Activated CD4-positive, alpha-beta T cell treated with anti-CD3 and anti-CD28 coated beads, Interleukin-2, amount 10 ng/mL, durations not matched to agents 7 days and 5 days (primary cell): ENCODE measurements at places on chromosomes 11 and 22. TPM values are rescaled to one million over a fixed set of nuclear protein-coding genes. Genes with fewer than 3 reads are reported as not detected.

The DDI1 gene
- not detected for total RNA-seq

DNA sequence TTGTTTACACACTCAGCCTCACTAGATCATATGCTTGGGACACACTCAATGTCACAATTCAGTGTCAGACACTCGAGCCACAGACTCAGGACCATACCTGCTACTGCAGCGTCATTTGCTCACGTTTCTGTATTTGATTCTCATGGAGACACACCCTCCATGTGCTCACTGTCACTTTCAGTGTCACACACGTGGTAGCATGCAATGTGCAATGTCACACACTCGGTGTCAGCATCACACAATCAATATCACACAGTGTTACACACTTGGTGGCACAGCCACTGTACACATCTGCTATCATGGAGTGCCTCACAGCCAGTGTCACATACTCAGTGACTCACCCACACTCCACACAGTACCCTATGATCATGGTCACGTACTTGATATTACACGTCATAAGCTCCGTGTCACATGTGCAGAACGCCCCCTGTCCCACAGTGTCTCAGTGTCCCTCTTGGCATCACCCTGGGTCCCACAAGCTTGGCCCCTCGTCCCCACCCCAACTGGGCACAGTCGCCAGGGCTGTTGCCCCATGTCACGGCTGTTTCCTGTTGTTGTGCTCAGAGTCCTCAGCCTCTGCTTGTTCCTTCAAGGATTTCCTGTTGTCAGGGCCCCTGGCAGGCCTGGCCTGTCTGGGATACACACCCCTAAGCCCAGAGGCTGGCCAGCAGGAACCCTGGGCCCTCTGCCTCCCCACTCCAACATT is 49.6 kb downstream of the PDE2A start:
- no peak for DNase-seq

The SAMM50 gene
- 50.9 TPM for total RNA-seq

The STK33 gene
- 1.1 TPM for total RNA-seq

GRCh38 chr11:69463181-69463994 is 18.1 kb upstream of the LINC01488 start:
- DNase-seq: no peak

The C11orf97 gene
- not detected for total RNA-seq

GRCh38 chr11:127640561-127641451 is 640.2 kb upstream of the KIRREL3 start:
- no peak for DNase-seq

DNA sequence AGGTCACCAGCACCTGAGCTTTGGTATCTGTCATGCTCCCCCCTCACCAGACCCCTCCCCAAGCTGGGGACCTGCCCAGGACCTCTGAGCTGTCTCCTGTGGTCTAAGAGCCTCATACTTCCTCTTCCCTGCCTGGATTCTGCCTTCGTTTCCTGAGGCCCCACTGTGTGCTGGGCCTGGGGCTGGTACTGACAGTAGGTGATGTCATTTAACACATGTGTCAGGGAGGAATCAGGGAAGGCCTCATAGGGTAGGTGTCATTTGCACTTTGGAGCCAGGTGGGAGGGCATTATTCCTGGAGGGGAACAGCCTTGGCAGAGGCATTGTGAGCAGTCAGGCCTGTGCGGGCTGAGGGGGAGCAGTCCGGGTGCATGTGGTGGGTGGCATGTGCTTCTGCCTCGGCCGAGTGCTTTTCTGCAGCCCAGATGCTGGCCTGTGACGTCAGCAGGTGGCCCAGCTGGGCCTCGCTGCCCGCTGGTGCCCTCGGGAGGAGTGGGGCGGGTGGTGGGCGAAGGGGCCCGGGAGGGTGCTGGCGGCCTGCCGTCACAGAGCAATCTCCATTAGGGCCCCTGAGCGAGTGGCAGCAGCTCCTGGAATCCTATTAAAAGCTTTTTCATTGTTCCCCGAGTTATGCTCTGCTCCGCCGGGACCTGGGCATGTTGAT is 9.1 kb downstream of the FLRT1 start:
- DNase-seq: no peak

The IL10RA gene
- total RNA-seq: 161 TPM

GRCh38 chr11:67416416-67417335 is 1.2 kb downstream of the CARNS1 start:
- peak; percentile 71 for DNase-seq

The OR52N4 gene
- total RNA-seq: 0.89 TPM

DNA sequence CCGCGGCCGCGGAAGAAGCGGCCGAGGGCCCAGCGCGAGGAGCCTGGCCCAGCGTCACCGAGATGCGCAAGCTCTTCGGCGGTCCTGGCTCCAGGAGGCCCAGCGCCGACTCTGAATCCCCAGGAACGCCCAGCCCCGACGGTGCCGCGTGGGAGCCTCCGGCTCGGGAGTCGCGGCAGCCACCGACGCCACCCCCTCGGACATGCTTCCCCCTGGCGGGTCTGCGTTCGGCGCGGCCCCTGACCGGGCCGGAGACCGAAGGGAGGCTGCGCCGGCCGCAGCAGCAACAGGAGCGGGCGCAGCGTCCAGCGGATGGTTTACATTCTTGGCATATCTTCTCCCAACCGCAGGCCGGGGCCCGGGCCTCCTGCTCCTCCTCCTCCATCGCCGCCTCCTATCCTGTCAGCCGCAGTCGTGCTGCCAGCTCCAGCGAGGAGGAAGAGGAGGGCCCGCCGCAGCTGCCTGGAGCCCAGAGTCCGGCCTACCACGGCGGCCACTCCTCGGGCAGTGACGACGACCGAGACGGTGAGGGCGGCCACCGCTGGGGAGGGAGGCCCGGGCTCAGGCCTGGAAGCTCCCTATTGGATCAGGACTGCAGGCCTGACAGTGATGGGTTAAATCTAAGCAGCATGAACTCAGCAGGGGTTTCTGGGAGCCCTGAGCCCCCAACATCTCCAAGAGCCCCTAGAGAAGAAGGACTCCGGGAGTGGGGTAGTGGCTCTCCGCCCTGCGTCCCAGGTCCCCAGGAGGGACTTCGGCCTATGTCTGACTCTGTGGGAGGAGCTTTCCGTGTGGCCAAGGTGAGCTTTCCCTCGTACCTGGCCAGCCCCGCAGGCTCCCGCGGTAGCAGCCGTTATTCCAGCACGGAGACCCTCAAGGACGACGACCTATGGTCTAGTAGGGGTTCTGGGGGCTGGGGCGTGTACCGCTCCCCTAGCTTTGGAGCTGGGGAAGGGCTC is 1.2 kb downstream of the ARHGEF17 start:
- DNase-seq: no peak

The ANO1 gene
- total RNA-seq: not detected

DNA sequence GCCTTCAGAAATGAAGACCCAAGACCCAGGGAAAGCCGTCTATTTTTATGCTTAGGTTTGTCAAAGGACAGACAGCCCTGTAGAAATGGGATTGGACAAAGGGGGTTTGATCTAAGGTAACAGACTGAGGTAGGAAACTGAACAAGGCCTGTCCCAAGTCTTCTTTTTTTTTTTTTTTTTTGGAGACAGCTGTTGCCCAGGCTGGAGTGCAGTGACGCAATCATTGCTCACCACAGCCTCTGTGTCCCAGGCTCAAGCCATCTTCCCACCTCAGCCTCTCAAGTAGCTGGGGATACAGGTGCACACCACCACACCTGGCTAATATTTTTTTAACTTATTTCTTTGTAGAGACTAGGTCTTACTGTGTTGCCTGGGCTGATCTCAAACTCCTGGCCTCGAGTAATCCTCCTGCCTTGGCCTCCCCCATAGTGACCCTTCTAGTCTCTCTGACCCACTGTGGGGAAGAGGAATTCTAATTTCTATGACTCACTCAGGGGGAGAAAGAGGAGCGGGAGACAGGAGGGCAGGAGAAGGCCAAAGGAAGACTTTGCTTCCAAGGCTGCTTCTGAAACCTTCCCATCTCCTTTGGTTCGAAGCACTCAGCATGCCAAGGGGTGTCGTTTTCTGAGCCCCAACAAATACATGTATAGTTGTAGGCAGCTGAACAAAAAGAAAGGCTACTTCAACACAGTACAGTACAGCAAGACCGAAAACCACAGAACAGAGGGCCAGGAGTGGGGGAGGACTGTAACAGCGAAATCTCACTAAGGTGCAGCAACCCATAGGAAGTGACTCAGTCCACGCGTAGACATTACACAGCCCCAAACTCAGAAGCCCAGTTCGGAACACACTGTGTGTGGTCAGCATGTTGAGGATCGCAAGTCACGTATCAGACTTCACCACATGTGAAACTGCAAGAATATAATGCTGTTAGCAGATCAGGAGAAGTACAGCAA is 872 bp downstream of the TMA7B start:
- DNase-seq: peak; percentile 72

- DNase-seq: no peak
These were observed 51.8 kb downstream of the BTG4 start for GRCh38 chr11:111460340-111460739.

The GRAP2 gene
- total RNA-seq: 137 TPM

The VSTM5 gene
- total RNA-seq: not detected

- no peak for DNase-seq
These were observed 117.4 kb upstream of the TMEM45B start for GRCh38 chr11:129698212-129698611.

The RFPL3 gene
- total RNA-seq: not detected

GRCh38 chr22:48152916-48153315 is 1390.5 kb downstream of the TBC1D22A start:
- no peak for DNase-seq

The OR8D4 gene
- not detected for total RNA-seq

The TMEM109 gene
- total RNA-seq: 114 TPM
